ENCODE measurements at places on chromosomes 16 and 17.

DNA sequence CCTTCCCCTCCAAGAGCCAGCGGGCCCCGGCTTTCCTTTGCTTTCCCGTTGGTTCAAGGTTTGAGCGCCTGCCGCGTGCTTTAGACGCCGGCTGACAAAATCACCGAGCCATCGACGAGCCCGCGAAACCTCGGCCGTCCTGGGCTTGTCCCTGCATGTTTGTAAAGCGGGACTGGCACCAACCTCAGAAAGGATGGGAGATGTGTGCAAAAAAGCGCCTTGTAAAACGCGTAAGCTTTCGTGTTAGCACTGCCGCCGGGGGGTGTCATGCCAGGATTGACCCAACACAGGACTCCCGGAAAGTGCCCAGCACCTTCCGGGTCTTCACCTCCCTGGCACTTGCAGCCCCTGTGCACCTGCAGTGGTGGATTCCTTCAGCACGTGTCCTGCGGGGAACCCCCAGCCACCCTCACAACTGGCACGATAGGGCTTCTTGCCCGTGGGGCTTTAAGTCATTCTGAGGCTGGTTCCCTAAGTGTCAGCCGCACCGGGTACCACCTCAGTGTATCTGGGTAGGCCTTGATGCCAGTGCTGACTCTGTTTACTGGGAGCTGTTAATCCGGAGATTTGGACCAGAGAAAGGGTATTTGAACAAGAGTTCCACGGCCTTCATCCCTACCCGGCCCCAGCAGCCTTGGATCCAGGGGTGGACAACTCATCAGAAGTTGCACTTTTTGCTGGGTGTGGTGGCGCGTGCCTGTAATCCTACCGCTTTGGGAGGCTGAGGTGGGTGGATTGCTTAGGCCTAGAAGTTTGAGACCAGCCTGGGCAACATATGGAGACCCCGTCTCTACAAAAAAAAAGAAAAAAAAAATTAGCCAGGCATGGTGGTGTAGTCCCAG is 817 bp downstream of the NDUFAF8 start:
- DNase-seq, result no peak

DNA sequence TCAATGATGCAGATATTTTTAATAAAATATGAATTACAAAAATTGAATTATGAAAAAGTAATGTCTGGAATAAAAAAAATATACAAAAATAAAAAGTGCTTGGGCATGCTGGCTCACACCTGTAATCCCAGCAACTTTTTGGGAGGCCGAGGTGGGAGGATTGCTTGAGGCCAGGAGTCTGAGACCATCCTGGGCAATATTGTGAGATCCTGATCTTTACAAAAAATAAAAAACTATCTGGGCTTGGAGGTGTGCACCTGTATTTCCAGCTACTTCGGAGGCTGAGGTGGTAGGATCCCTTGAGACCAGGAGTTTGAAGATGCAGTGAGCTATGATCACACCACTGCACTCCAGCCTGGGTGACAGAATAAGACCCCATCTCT is 141.8 kb downstream of the NPIPB5 start:
- DNase-seq, result no peak

GRCh38 chr17:31593806-31594205 is 202.3 kb downstream of the RAB11FIP4 start:
- peak; percentile 69 for DNase-seq

- DNase-seq, result peak; percentile 37
Measured at GRCh38 chr17:67376415-67376736, 705 bp upstream of the PITPNC1 start.

DNA sequence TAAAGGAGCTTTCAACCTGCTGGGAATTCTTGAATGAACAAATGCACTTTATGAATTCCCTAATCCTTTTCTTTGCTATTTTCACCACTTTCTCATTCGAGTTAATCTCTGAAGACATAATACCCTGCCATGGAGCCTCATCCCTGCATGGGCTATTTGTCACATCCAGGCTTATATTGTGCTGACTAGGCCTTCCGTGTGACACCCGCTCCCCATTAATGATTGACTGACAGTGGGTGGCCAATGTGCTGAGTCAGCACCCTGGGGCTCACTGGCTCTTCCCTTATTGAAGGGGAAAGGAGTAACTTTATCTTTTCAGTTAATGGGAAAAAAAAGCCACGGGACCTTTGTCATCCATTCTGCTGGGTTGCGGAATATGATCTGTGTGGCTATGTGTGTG is 1024.8 kb upstream of the EEF2KMT start:
- no peak for DNase-seq

DNA sequence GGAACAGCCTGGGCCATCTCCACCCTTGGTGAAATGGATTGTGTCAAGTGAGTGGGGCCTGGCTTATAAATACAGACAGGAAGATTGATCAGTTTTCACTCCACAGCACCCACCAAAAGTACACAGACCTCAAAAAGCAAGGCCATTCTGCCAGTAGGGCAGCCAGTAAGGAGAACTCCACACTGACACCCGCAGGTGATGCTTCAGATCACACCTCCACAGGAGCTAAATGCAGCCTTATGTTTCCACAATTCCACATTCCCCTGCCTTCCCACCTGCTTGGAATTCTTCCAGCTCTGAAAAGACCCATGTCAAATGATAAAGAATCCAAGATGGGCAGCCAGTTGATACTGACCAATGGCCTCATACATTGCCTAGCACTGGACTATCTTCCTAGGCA is 191.1 kb downstream of the ZFHX3 start:
- DNase-seq, result no peak

DNA sequence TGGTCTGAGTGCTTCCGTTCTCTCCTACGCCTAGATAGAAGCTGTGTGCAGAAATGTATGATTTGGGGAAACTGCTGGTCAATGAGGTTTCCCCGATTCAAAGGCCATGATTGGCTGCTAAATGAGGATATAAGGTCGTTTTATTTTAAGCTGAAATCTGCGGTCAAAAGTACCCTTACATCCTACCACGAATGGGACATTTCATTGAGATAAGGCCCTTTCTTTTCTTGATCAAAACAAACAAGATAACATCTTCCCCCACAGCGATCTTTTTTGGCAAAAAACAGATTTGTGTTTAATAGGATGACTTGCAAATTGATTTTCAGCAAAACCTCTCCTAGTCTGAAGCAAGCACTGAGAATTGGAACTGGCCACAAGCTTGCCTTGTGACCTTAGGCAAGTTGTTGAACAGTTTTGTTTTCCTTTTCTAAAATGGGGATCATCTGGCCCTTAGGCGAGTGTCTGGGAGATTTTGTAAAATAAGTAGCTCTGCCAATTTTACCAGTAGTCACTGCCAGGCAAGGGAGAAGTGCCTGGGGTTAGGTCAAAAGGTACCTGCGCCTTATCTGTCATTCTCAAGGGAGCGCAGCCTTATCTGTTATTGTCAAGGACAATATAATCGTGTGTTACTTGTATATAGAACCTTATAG is 635 bp downstream of the SCPEP1 start:
- no peak for DNase-seq

GRCh38 chr16:11857161-11857560 is 5.8 kb upstream of the RSL1D1 start:
- no peak for DNase-seq
